Activated T-cell treated with anti-CD3 and anti-CD28 coated beads for 24 hours (primary cell): ENCODE measurements at places on chromosomes 6 and 20.

GRCh38 chr6:122904166-122904565 lies 91.9 kb upstream of the CLVS2 start:
- no peak for DNase-seq

- DNase-seq: no peak
Observed at GRCh38 chr6:56642366-56643261, at the start of gene DST. Gene DST (minus strand): TSS chr6:56642889.

DNA sequence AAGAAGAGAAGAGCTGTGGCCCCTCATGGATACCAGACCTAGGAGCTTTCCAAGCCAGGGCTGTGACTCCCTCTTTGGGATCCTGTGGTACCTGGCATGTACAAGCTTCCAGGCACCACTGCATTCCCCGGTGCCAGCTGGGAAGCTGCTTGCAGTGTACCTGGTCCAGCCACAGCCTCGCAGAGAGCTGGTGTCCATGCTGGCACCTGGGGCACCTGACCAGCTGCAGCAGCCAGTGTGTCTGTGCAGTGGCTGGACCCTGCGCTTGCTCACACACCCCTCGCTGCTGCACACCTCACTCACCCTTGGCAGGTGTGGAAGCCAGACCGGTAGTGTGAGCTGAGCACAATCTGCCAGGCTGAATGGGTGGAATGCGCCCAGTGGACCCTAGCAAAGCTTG lies 190.9 kb upstream of the MAN1A1 start:
- DNase-seq: no peak

GRCh38 chr20:16599257-16599656 lies 26.0 kb upstream of the KIF16B start:
- no peak for DNase-seq

DNA sequence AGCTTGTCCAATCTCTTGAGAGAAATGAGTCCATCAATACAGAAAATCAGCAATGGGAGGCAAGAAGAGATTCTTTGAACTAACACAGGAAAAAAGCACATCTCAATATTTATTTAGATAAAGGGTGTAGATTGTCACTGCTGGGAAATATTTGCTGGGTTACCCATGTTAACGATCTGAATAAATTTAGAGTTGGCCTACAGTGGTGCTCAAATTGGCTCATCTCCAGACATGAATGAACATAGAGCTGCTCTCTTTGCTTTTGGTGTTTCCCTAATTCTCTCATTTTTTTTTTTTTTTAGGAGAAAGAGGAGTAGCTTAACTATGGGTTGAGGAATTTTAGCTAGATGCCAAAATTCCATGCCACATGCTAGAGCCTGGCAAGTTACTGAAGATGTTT lies 471.2 kb downstream of the PKHD1 start:
- no peak for DNase-seq

DNA sequence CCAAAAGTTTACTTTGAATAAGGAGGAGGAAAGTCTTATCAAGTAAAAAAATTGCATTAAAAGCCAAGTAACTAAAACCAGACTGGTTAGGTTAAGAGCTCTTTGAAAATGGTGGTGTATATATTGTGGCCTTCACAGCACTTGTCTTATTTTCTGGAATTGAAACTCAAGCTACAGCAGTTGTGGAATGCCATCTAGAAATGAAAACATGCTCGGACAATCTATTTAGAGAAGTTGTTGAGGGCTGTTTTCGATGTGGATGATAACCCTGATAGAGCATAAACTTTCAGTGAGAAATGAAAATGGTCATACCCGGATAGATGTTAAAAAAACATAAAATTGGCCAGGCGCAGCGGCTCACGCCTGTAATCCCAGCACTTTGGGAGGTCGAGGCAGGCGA lies 47.0 kb downstream of the ARID1B start:
- no peak for DNase-seq

DNA sequence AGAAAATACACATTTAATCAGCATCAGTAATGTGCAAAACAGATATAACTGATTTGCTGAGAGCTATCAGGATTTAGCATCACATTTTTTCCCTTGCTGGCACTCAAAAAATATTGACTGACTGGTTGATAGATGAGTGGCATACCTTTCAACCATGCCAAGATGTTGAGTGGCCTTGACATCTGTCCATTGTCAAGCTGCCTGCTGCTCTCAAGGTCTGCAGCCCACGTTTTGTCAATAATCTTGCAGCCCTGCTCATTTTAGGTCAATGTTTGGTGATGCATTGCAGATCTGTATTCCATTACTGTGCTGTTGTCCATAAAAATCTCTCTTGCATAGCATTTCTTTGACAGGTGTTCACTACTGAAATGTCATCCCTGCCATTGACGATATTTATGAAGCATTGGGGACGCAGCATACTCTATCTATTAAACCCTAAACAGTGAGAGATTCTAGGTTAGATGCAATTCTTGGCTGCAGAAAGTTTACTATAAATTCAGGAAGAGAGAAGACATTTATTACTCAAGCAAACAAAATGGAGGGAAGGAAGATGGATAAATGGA lies 111.6 kb downstream of the BFSP1 start:
- no peak for DNase-seq

GRCh38 chr20:17315407-17316231 lies 88.8 kb downstream of the PCSK2 start:
- no peak for DNase-seq

DNA sequence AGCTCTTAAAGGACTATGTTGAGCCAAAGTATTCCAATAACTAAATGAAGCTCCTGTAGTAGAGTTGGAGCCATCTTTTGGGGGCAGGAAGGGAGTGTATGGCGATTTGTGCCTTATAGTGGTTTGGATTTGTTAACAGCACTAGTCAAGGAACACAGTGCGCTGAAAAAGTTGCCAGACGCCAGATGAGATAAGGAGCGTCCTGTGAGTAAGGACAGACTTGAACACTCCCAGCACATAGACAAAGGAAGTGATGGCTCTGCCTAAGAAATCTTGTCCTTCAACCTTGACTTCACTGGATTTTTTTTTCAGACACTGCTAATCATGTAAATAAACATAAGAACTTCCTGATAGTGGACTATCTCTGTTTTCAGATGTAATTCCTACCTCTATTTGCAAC lies 136.9 kb downstream of the TRMT11 start:
- no peak for DNase-seq

DNA sequence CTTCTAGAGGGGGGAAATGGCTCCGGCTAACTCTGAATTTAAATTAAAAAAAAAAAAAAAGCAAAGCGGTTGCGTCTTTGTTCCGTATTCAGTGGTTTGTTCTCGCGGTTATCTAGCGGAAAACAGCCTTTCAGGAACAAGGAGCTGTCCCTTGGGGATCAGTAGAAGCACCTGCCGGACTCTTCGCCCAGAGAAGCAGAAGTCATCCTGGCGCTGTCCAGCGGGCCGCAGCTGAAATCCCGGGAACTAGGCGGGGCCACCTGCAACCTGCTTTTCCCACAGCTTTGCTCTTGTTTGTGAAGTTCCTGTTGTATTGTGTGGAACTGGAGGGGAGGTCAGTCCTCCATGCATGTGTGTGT lies 43.9 kb upstream of the GJE1 start:
- no peak for DNase-seq

- DNase-seq: no peak
Observed at GRCh38 chr6:109449795-109450673, 5.5 kb downstream of the MICAL1 start.
